ENCODE measurements at places on chromosomes 3 and 15.
A peak's percentile ranks its signal among the peaks of the same experiment; 100 is the strongest.

DNA sequence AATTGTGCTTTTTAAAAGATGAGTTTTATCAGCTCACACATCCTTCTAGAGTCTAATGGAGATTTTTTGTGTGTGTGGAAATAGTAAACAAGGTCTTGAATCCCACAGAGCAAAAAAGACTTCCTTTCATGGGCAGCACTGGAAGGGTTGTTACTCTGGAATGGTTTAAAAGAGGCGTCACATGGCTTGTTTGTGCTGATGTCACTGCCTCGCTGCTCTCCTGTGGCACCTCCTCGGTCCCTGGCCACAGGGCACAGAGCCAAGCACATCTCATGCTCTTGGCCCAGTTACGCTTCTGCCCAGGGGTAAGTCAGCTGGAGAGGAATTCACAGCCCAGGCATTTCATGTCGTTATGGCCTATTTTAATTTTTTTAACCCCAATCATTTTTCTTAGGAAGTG, 53.2 kb downstream of the PGPEP1L start:
- peak; percentile 69 for DNase-seq

GRCh38 chr3:191470545-191470944, 9.6 kb downstream of the PYDC2 start:
- DNase-seq: no peak

DNA sequence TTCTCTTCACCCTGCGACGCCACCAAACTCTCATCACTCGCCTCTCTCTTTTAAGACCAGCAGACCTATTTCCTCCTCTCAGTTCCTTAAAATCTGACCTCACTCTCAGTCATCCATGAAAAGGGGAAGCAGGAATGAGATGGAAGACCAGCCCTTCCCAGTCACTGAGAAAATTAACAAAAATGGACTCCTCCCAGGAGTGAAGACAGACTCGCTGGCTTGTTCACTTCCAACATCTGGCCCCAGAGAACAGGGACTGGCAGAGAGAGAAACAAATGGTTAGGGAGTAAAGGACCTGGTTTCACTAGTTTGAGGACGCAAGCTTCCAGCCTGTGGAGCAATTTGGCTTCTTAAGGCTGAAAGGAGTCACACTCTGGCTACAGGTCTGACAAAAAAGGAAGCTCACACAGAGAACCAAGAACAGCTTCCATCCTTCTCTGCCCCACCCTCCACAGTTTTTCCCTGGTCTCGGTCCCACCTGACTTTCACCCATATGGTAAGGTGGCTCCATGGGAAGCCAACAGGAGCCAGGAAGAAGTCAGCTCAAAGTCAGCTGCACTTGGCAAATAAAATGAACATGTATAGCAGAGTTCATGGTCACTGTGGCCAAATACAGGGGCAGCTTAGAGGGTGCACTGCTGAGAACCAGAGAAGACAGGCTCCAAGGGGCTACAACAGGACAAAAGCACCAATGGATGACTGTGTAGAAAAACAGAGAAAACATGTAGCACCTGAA, 57.2 kb downstream of the ITGB5 start:
- DNase-seq: no peak

DNA sequence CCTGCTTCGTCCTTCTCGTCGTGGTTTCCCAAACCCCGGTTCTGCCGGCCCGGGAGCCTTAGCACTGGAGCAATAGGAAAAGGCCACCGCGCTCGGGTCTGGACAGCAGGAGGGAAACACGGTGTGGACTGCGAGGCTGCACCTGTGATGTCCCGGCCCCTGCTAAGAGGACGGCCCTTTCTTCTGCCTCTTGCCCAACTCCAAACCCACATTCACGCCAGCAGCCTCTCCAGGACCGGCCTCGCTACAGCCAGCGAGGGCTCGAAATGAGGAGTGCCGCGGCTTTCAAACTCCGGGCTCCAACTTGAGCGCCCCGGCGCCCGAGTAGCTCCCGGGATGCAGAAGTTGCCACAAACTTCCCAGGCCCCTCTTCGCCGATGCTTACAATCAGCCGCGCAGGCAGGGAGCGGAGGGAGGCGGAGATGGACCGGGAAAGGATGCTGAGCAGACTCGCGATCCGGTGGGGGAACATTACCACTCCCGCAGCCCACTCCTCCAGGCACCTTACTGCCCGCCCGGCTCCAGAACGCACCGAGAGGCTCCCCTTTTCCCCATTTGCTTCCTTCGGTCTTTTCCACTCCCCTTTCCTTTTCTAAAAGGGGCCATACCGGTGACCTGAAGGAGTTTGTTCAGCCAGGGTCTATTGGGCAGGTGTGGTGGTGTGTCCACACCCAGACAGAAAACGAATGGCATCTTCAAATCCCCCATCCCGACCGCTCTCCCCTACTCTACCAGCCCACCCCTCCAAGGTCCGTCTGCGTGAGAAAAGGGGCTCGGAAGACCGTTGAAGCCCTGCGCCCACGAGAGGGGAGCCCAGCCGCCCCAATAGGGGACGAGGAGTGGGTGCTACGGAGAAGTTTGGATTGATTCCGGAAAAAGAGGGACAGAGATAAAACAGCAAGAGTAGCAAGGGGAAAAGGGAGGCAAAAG, 18.8 kb upstream of the SATB1 start:
- DNase-seq: peak; percentile 39

GRCh38 chr3:166897811-166898210, 482.3 kb downstream of the ZBBX start:
- DNase-seq: no peak
